ENCODE measurements at places on chromosomes 5 and 9. TPM values are rescaled to one million over a fixed set of nuclear protein-coding genes. Genes with fewer than 3 reads are reported as not detected.

Gene MYMK
- not detected for total RNA-seq

DNA sequence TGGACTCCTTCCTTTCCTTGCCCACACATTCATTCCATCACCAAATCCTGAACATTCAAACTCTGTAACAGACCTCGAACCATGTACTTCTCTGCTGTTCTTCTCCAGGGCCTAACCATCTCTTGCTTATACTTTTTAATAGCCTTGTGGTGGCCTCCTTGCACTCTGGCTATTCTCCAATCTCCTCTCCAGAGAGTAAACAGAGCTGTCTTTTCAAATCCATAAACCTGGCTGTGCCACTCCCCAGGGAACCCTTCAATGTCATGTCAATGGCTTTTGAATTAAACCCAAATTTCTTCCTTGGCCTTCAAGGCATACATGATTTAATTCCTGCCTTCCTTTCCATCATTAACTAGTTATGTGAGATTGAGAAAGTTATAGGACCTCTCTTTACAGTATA, 277.6 kb upstream of the EFNA5 start:
- no peak for DNase-seq

- DNase-seq: no peak
Observed at GRCh38 chr5:147432323-147432722, 77.5 kb downstream of the DPYSL3 start.

Gene PCDHB13
- total RNA-seq: 0.42 TPM

Gene TSLP
- total RNA-seq: 0.25 TPM

- no peak for DNase-seq
Observed at GRCh38 chr9:99231711-99232110, 9.6 kb downstream of the SEC61B start.

DNA sequence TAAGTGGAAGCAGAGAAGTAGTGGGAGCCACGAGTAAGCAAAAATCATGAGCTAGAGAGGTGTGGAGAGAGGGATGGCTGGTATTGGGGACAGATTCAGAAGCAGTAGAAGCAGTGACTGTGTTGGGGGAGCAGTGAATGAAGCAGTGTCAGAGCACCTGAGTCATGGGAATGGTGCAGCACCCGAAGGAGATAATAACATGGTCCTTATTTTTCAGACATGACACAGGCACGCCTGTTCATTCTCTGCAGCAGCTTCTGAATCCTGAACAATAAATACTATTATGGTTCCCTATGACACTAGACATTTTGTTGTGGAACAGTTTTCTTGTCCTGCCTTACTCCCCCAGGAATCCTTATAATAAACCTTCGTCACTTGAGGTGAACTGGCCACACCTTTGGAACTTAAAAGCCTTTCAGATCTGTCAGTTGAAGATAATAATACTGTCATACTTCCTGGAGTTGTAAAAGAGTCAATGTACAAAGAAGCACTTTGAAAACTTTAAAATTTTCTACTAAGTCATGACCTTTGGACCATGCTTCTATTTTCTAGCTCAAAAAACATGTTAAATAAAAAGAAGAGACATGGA, 7.0 kb upstream of the RASA1 start:
- DNase-seq: no peak

DNA sequence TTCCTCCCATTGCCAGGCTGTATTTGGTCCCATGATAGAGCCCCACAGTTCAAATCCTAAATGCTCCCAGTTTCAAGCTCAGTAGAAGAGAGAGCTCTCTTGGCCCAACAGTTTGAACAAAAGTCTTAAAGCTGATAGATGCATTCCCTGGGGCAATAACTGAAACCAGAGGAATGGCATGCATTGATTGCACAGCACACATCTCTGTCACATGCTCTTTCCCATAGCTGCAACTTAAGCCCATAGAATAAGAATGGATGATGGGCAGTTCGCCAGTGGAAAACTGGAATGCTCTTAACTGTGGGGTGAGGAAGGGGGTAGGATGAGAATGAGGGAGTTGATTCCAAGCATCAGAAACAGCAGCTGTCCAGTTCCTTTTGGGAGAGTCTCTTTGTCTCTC, 1942.4 kb upstream of the WWC1 start:
- no peak for DNase-seq

DNA sequence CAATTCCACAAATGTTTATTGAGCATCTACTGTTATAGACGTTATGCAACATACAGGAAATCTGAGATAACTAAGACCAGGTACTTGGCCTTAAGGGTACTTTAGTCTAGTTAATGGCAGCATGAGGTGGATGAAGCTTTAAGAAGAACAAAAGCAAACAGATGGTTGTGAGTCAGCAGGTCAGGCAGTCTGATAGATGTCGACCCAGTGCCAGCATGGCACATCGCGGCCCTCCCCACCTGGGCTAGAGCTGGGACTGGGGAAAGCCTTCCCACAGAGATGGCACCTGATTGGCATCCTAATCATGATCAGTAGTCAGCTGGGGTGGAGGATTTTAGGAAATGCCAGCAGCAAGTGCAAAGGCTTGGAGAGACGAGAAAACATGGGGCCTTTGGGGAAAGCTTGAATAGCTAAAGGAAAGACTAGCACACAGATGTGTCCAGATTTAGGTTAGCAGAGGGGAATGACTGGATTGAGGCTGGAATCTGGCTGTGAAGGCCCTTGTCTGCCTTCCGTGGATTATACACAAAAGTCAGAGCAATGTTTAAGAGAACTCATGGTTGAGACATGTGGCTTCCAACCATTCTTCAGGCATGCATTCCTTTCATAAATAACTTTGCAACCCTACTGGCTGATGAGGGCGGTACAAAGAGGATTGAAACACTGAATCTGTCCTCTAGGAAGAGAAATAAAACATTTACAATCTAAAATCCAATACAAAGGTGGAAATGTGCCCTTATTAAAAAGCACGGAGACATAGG, 395.4 kb upstream of the WWC1 start:
- no peak for DNase-seq

- no peak for DNase-seq
Observed at GRCh38 chr9:123043081-123043939, 9.8 kb downstream of the GPR21 start.

DNA sequence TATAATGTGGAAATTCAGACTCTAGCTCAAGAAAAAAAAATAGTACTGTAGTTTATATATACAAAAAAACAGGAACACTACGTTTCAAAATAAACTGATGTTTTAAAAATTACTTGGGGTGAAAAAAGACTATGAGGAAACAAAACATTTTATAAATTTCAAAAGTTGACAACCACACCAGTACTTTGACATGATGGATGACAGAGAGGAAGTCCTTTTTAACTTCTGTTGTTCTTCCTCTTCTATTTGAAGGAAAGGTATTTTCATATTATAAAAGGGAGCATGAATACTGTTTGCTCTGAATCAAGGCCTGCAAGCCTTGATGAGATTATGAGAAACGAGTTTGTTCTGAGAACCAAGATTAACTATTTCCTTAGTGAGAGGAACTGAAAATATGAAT, 456.9 kb downstream of the TAF11L14 start:
- no peak for DNase-seq

All from liver (tissue), 10 donors.